ENCODE measurements at places on chromosomes 3 and 15.

- DNase-seq: no peak
Observed at GRCh38 chr3:109188741-109189140, 52.2 kb downstream of the C3orf85 start.

DNA sequence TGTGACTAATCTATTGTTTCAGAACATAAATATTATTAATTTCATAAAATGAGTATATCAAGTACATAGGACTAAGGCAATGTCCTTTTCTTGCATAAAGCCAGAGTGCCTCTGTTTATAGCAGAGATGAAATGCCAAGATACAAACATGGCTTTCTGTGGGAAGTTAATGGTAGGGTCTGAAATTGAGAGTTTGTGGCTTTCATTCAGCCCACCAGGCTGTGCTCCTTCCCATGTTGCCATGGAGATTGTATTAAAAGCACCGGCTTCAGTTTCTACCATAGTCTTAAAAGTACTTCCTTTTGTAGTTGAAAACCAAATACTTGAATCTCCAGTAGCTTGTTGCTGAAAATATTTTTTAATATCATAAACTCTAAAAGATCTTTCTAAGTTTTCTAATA, 114.0 kb downstream of the LRRC28 start:
- no peak for DNase-seq

DNA sequence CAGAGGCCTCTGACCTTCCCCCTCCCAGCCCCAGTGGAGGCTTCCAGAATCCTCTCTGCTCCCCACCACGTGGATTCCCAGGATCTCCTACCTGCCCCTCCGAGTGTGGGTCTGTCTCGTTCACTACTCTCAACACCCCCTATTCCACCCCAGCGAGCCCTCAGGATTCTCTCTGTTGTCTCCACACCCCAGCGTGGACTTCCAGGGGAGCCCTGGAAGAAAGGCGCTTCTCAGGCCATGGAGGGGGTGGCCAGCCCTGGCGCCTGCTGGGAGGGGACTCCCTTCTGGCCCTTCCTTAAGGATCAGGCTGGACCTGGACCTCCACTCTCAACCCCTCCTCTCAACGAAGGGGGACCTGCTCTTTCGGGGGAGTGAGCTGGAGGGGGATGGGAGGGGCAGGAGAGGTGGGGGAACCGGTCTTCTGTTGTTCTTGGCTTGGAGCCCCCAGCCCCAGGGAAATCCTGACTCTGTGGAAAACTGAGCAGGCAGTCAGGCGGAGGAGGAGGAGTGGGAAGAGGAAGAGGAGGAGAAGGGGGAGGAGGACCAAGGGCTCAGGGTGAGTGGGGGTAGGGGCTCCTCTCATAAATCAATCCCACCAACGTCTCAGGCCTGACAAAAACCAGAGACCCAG, 32.9 kb downstream of the EPHB3 start:
- DNase-seq: no peak

- no peak for DNase-seq
Observed at GRCh38 chr3:128468791-128469527, 2.3 kb upstream of the DNAJB8 start.

GRCh38 chr15:22884344-22884743, 45.9 kb downstream of the NIPA2 start:
- DNase-seq: no peak

DNA sequence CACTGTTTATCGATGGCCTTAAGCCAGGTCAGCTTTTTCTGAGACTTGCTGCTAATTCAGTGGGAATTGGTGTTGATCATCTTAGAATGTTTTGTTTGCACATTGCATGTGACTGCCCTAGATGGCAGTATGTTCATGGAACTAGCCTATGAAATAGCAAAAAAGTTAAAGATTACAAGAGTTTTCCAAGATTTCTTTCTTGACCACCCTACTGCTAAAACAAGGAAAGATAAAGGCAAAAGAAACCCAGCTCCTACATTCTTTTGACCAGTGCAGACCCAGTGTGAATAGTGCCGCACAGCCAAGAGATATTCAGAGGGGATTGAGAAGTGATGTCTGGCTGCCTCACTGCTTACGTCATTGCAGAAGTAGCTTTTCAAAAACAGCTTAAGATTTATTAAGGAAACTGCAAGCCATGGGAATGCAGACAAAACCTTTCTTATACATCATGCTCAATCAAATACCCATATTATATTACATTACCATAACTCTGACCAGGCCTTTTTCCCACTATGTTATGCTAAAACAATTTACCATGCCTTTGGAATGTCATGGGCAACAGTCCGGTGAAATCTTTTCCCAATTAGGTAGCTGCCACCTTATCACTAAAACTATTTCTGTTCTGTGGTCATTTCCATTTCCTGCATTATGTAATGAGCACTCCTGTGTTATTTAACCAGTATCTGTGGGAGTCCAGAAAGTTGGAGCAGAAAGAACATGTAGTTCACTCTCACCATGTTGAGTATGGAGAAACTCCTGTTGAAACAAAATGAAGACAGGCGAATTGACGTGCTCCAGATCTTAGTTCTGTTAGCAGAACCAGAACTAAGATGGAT, 6.0 kb downstream of the PHLDB2 start:
- no peak for DNase-seq

DNA sequence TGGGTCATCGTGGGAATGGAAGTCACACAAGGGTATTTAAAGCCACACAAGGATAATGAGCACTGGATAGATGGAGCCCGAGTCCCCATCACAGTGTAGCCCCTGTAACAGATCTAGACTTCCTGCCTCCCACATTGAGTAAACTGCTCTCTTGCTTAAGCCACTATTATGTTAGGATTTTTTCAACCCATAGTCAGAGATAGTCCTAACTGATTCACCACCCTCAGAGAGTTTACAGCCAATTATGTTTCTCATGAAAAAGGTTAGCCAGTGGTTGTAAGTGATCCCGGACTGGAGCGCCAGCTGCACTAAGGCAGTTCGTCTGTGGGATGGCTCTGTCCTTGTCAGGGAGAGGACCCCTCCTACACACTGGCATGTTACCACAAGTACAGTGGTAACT, 77.0 kb downstream of the KLF13 start:
- DNase-seq: no peak

GRCh38 chr3:99504258-99504657, 134.1 kb upstream of the COL8A1 start:
- DNase-seq: no peak

GRCh38 chr3:172448661-172449465, 607 bp upstream of the GHSR start:
- DNase-seq: no peak

- no peak for DNase-seq
Observed at GRCh38 chr3:167109746-167110145, 270.4 kb downstream of the ZBBX start.

DNA sequence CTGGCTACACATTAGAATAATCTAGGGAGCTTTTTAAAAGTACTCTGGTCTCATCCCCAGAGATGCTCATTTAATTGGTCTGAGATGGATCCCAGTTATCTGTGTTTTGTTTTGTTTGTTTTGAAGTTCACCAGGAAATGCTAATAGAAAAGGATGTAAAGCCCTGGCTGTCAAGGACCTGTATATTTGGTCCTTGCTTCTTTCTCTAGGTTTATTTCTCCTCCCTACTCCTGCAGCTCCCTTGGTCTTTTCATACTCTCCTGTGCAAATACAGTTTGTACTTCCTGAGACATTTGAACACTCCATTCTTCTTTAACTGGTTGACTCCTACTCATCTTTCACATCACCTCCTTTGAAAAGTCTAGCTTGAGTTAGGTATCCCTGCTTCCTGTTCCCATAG, 3.3 kb downstream of the PIK3CA start:
- DNase-seq: no peak

GRCh38 chr3:177835008-177835407, 637.7 kb upstream of the TBL1XR1 start:
- DNase-seq: peak; percentile 84

DNA sequence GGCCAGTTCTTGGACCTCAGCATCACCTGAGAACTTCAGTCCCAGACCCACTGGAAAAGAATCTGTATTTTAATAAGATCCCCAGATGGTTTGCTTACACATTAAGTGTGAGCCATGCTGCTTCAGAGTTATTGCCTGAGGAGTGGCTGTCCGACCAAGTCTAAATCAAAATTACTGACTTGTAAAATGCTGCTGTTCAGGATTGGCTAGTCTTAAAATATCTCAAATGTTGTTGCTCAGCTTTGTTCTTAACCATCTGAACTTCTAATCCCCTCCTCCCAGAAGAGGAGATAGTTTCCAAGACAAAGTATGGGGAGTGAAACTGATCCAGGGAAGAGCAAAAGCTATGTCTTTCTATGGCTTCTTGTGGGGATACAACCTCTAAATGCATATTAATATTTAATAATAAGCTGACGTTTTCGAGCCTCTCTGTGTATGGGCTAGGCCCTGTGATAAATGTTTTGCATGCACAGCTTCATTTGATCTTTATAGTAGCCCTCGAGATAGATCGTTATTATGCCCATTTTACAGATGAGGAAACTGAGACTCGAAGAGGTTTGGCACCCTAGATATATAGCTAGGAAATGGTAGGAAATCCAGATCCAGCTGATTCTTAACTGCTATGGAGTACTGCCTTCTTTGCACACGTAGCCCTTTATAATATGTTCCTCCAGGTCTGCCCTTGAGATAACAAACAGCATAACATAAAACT, 52.2 kb downstream of the DNASE1L3 start:
- no peak for DNase-seq

- no peak for DNase-seq
Observed at GRCh38 chr3:24420224-24420623, 74.4 kb downstream of the THRB start.

DNA sequence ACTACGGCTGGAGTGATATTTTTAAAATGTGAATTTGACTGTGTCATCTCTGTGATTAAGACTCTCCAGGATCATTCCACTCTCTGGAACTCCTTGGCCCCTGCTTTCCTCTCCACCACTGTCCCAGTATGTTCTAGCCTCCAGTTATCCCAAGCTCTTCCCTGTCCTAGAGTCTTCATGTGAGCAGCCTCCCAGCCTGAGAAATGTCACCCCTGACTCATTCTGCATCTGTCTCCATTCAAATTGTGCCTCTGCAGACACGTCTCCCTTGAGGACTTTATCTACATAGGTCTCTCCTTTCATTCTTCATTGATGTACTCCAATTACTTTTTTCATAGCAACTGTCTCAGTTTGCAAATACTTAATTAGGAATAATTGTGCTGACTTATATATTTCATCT, 317.7 kb upstream of the ADAMTS9 start:
- DNase-seq: no peak

DNA sequence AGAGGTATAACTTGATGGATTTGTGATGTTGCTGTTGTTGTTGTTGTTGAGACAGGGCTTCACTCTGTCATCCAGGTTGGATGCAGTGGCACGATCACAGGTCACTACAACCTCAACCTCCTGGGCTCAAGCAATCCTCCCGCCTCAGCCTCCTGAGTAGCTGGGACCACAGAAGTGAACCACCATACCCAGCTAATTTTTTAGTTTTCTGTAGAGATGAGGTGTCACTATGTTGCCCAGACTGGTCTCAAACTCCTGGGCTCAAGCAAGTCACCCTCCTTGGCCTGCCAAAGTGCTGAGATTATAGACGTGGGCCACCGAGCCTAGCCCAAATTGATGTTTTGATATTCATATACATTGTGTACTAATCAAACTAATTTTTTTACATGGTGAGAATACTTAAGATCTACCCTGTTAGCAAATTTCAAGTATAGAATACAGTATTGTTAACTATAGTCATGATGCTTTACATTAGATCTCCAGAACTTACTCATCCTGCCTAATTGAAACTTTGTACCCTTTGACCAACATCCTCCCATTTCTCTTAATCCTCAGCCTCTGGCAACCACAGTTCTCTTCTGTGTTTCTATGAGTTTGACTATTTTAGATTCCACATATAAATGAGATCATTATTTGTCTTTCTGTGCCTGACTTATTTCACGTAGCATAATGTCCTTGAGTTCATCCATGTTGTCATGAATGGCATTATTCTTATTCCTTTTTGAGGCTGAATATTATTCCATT, 23.2 kb downstream of the LMCD1 start:
- no peak for DNase-seq

GRCh38 chr15:67013696-67014095, 51.7 kb upstream of the SMAD3 start:
- peak; percentile 70 for DNase-seq

GRCh38 chr15:74170071-74170844, 3.3 kb upstream of the ISLR start:
- DNase-seq: no peak

- DNase-seq: no peak
Observed at GRCh38 chr15:50736823-50737222, 28.7 kb downstream of the SPPL2A start.

GRCh38 chr15:25792128-25792527, 71.0 kb downstream of the ATP10A start:
- DNase-seq: no peak

DNA sequence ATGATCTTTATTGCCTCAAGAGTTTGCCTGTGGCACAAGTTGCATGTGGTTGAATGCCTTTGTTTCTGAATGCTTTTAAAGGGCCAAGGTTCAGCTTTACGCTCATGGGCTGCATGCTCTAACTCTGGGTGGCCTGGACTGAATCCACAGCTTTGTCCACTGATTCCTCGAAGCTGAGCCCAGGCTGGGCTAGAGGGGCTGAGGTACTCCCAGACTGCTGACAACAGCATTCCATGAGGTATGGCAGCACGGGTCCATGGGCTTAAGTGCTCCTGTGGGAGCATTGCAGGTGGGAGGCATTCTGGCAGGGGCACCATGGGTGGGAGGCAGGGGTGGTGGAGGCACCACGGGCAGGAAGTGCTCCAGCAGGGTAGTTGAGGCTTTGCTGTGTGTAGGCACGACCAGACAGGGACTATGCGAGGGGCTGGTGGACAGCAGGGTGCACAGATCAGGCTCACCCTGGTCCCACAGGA, 61.6 kb downstream of the GLCE start:
- no peak for DNase-seq

- no peak for DNase-seq
Observed at GRCh38 chr3:192684151-192684550, 43.2 kb downstream of the FGF12 start.

DNA sequence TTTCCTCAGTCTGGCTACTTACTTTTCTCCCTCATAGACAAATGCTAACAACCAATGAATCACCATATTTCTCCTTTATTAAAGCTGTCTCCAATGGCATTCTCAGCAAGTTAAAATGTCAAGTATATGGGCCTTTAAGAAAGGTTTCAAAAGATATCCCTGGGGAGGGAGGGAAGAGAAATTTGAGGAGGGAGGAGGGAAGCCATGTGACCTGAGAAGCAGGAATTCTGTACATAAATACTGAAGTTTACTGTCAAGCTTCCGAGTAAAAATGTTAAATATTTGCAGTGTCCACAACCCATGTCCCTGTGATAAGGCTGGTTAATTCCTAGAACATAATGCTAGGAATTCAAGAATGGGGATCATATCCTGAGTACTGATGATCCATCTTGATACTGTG, 175.9 kb downstream of the CNTN4 start:
- no peak for DNase-seq

GRCh38 chr3:126365351-126366277, 8.4 kb upstream of the KLF15 start:
- DNase-seq: no peak
